ENCODE measurements at places on chromosomes 3 and 15.

DNA sequence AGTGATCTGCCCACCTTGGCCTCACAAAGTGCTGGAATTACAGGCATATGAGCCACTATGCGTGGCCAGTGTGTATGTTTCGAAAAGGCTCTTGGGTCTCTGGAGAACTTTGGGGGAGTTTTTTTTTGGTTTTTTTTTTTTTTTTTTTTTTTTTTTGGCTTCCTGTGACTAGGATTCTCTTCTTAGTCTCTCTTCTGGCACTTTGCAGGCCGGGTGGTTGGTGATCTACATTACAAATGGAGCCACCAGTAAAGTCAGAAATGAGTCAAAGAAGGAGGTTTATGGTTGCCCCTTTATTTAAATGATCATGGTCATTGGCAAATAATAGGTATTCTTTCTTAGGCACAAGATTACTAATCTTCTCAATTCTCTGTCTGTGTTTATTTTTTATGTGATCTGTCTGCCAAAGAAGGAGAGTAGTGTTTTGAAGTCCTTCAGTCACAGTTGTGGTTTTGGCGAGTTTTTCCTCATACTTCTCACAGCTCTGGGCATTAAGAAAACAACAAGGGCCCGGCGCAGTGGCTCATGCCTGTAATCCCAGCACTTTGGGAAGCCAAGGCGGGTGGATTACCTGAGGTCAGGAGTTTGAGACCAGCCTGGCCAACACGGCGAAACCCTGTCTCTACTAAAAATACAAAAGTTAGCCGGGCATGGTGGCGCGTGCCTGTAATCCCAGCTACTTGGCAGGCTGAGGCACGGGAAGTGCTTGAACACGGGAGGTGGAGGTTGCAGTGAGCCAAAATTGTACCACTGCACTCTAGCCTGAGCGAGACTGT is 38.3 kb downstream of the PDE8A start:
- ATAC-seq = no peak

- ATAC-seq = no peak
Observed at GRCh38 chr3:59970376-59970775, 920.6 kb upstream of the CFAP20DC start.

DNA sequence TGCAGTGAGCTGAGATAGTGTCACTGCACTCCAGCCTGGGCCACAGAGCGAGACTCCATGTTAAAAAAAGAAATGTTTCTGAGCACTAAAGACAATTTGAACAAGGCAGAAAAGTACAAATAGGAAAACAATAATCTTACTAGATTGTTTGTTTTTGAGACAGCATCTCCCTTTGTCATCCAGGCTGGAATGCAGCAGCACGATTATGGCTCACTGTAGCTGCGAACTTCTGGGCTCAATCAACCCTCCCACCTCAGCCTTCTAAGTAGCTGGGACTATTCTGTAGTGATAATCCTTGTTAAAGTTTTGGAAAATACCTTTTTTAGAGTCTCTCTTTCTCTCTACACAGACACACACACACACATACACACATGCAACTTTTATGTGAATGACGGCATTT is 107.1 kb downstream of the LPP start:
- ATAC-seq = no peak

DNA sequence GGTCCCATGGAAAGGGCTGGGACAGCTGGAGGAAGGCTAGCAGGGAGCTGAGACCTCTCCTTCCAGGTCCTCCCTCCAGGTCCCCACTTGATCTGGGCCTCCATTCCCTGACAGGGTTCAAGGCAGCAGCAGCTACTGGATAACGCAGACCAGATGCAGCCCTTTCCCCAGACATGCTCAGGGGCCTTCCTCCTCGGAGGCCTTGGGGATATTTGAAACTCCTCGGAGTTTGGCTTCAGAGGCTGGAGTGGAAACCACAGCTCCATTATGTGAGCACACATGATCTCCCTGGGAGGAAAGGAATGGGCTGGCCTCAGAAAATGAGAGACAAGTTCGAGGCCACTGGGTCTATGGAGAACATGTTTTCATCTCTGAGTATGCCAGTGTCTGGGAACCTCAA is 119.3 kb downstream of the SMAD6 start:
- peak; percentile 60 for ATAC-seq

DNA sequence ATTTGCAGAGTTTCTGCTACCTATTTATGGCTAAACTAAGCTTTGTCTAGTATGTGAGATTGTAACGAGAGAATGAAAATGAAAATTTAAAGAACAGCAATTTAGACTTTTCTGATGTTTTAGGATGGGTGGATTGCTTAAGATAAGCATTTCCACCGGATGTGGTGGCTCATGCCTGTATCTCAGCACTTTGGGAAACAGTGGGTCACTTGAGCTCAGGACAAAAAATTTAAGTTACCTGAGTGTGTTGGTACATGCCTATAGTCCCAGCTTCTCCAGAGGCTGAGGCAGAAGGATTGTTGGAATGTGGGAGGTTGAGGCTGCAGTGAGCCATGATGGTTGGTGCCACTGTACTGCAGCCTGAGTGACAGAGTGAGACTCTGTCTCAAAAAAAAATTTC is 3.3 kb downstream of the PPP4R2 start:
- ATAC-seq = no peak

- no peak for ATAC-seq
Observed at GRCh38 chr15:42510258-42511006, 15.0 kb downstream of the SNAP23 start.

DNA sequence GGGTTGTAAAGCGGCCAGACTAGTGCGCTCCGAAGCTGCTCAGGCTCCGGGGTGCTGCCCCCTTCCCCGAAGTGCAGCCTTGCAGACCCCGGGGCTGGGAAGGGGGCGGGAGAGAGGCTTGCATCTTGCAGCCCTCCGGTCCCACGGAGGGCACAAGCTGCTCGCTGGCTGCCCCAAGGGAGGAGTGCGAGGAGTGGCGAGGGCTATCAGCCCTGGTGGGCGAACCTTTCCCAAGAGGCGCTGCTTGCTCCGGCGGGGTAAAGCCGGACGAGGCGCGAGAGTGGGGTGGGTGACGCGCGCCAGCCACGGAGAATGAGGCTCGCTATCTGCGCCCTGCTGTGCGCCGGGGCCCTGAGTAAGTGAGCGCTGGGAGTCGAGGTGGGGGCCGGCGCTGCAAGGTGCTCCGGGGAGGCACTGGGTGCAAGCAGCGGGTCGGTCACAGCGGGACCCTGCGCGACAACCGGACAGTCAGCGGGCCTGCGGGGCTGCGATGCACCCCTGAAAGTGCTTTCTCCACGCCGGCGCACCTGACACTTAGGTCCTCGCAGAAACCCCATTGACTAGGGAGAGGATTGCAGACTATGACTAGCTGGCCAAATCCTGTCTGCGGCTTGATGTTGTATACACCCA is 12.7 kb upstream of the TOPBP1 start:
- peak; percentile 70 for ATAC-seq

- ATAC-seq = peak; percentile 89
Observed at GRCh38 chr15:62068071-62068809, 1.5 kb downstream of the C2CD4A start.

GRCh38 chr3:74267588-74268184 is 346.8 kb downstream of the CNTN3 start:
- ATAC-seq = peak; percentile 75

GRCh38 chr3:107524841-107525643 is 2.3 kb downstream of the BBX start:
- ATAC-seq = no peak

DNA sequence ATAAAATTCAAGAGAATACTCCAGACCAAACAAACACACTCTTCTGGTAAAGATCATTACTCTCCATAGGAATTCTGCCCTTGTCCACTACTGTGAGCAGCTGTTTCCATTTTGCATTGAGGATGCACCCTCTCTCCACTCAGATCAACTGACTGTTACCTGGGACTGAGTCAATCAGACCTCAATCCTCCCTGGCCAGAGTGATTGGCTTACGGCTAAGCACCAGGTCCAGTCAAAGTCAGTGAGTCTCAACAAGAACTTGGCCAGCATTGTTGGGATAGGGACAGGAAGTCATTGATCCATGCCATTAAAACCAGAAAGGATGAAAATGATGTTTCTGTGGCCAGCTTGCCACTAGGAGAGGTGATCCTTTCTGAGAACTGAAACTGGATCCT is 79.7 kb downstream of the WNT5A start:
- ATAC-seq = no peak

- ATAC-seq = no peak
Observed at GRCh38 chr15:41886741-41887140, 7.1 kb downstream of the SPTBN5 start.

DNA sequence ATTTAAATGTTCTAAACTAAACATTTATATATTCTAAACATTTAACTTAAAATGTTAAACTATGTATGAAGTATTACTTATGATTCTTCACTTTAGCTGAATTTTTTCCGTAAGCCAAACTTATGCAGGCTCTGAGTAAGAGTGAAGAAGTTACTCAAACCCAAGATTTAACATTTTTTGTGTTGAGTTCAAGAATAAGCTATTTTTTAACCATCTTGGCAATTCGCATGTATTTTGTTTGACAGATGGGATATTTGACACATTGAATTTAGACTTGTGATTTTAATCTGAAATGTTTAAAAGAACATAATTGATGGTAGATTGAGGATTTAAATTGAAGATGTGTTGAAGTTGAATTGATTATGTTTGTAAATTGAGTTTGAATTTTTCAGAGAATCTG is 14.6 kb upstream of the PPP2R3A start:
- no peak for ATAC-seq

GRCh38 chr15:80594091-80594889 is 100.8 kb upstream of the ABHD17C start:
- no peak for ATAC-seq

DNA sequence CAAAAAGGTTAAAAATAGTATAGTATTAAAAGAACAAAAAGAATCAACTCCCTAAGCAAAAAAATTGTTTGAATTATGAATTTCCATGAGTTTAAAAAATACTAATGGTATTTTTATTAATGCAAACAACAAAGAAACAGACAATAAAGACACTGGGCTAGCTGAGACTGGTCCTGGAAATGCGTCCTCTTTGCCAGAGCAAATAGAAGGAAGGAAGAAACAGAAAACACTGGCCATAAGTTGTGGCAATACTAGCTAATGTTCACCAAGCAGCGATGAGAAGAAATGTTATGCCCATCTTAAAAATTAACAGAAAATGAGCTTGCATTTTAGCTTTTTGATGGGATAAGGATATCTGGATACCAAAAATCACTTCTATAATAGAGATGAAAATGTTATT is 88.6 kb downstream of the TBL1XR1 start:
- no peak for ATAC-seq

GRCh38 chr15:96324940-96325540 is 5.5 kb upstream of the NR2F2 start:
- ATAC-seq = no peak

- no peak for ATAC-seq
Observed at GRCh38 chr15:93613386-93613785, 524.4 kb upstream of the RGMA start.

GRCh38 chr3:40309925-40310695 is 603 bp downstream of the EIF1B start:
- ATAC-seq = peak; percentile 64

DNA sequence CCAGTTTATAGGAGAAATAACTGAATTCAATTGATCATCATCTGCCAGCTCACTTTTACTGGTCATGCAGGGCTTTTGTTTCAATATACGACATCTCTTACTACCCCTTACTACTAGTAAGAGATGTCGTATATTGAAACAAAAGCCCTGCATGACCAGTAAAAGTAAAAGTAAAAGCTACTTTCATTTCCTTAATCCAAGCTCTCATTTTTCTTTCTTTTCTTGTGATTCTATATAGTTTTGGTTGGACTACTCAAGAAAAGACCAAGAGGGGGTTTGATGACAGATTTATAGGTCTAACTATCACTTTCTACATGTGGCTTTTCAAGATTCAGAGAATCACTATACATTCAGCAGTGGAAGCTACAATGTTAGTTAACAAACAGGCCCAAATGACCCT is 1237.3 kb downstream of the ROBO2 start:
- ATAC-seq = no peak

GRCh38 chr3:188262488-188262887 is 108.5 kb downstream of the LPP start:
- ATAC-seq = no peak

DNA sequence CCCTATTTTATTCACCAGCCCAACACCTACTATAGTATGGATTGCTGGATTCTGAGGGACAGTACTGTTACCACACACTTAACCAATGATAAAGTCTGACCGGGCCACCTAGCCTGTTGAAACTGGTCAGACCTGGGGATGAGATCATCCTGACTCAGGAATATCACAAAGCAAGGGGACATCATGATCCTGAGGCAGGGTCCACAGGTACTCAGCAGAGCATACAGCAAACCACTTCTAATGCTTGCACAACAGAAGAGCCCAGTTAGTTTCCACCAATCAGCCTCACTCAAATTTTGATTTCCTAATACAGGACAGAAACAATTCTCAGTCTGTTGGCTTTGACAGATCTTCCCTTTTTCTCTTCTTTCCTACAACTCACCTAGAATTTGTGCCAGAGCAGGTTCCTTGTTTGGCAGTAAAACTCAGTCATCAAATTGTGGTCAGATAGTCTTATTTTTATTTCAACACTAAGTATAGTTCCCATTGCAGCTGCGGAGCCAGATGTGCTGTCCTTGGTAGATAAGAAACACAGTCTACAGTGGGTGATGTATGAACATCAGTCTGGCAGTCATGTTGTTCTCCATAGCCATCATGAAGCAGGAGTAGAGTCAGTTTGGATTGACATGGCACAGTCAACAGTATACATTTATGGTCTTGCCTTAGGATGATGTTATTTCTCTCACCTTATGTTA is 90.1 kb upstream of the PRR23C start:
- no peak for ATAC-seq

DNA sequence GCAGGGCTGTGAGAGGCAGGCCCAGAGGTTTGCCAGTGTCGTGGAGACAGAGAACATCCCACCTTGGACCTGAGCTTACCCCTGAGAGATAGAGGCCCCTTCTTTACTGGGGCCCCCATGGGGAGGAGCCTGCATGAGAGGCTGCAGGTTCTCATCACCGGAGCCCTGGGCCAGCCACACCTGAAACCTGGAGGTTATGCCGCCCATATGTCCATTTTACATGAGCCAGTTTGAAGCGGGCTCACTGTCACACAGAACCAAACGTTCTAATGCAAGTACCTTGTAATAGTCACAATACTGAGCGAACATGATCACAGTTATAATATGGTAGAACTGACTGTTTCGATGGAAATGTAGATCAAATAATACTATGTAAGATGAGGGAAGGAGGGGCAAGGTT is 6.3 kb upstream of the IQSEC1 start:
- ATAC-seq = no peak

DNA sequence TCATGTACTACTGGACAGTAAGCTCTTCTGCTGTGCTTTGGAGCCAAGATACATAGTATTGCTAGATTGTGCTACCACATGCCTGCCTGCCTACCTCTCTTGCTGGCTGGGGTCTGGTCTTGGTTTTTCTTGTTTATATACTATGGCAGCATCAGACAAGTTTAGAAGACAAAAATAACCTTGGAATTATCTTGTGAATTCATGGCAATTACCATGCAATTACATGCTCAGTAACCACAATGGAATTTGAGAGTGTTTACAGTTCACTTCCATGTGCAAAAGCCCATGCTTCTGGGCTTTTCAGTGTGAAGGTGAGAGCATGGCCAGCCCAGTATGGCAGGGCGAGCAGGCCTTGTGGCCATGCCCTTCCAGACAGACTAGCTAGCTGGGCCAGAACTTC is 48.0 kb upstream of the C15orf61 start:
- peak; percentile 28 for ATAC-seq

Measured in SK-N-SH treated with all-trans-retinoic acid at 6 μM for 48 hours (cell line).